T-helper 2 cell treated with Interferon-gamma antibody and Interleukin-4, amounts not matched to agents 100 ng/mL and 5 ng/mL, for 36 hours (primary cell): ENCODE measurements at places on chromosomes 6 and 20. TPM values are rescaled to one million over a fixed set of nuclear protein-coding genes. Genes with fewer than 3 reads are reported as not detected.

Gene FNDC1
- total RNA-seq: not detected in 2 replicates

Gene SIM1
- 0.07 and 0.16 TPM in 2 replicates for total RNA-seq

Gene ADGRF4
- total RNA-seq: not detected in 2 replicates

Gene BAG2
- 12.5 and 12.9 TPM in 2 replicates for total RNA-seq
